Amygdala (tissue), 56 donors: ENCODE measurements at places on chromosomes 4 and X.
A peak's percentile ranks its signal among the peaks of the same experiment; 100 is the strongest.

DNA sequence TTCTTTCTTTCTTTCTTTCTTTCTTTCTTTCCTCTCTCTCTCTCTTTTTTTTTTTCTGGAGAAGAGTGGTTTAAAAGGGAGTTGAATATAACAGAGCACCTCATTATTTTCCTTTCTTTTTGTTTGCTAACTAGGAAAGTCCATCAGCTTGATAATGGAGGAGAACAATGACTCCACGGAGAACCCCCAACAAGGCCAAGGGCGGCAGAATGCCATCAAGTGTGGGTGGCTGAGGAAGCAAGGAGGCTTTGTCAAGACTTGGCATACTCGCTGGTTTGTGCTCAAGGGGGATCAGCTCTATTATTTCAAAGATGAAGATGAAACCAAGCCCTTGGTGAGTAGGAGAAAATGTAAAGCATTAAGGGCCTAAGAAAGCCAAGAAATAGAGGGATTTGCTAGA is 95.4 kb downstream of the ARHGAP24 start:
- DNase-seq, result no peak

- peak; percentile 56 for DNase-seq
Measured at GRCh38 chr4:30719454-30720020, 632 bp upstream of the PCDH7 start.

DNA sequence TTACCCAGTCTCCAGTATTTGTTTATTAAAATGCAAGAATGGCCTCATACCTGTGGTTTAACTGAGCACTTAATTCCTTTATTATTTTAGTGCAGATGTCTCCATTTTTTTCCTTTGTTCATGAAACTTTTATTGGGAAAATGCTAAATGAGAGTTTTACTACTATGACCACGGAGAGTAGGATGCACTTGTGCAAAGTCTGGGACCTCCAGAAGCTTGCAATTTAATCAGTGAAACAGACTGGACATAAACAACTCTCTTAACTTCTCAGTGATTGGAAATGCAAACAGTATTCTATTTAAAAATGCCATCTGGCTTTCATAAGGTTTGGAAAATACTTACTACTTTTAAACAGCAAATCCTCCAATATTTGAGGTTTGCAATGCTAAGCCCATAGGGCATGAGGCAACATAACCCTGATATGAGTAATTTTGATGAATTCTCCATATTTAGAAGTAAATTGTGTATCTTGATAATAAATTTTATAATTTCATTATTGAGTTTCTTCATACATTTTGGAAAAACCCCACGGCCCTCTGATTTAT is 718.7 kb upstream of the MAGEB2 start:
- no peak for DNase-seq

DNA sequence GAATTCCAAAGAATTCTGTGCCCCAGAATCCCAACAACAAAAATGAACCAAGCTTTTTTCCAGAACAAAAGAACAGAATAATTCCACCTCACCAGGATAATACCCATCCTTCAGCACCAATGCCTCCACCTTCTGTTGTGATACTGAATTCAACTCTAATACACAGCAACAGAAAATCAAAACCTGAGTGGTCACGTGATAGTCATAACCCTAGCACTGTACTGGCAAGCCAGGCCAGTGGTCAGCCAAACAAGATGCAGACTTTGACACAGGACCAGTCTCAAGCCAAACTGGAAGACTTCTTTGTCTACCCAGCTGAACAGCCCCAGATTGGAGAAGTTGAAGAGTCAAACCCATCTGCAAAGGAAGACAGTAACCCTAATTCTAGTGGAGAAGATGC is 161.6 kb downstream of the AFF2 start:
- DNase-seq, result no peak

DNA sequence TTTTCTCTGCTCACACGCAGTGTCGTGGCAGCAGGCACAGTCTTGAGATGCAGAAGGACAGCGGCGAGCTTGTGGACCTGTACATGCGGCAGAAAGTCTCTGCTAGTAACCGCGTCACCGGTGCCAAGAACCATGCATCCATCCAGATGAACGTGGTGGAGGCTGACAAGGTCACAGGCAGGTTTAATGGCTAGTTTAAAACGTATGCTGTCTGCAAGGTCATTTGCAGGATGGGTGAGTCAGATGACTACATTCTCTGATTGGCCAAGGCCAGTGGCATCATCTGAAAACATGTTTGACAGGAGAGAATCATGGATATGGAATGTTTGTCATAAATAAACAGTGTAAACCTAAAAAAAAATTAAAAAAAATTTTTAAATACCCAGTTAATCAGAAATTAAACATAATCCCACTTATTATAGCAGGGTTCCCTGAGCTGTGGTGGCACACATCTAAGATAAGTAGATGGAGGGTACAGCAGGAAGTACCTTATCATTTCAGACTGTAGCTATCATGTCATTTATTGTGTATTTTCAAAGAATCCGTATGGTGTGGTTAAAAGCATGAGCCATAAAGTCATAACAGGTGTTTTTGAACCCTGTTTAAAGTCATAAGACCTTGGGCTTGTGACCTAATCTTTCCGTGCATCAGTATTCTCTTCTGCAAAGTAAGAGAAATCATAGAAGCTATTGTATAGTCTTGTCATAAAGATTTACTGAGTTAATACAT is 7.5 kb upstream of the BMP2K start:
- no peak for DNase-seq

DNA sequence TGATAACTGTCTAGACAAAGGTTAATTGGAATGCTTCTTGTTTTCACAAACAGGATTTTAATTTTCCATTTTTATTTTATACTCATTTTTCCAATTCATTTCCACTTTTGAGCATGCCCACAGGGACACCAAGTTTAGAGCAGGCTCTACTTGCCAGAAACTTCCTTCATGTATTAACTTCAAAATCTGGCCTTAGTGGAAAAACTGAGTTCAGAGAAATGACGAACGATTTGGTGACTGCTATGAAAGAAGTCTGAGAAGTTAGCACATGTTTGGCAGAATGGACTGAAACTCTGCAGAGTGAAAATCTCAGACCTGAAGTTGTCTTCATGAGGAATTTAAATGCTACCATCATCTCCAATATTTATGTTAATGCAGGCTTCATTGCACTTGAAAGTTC is 214.1 kb downstream of the THOC2 start:
- DNase-seq, result no peak

- no peak for DNase-seq
Measured at GRCh38 chr4:108094131-108094530, 74.6 kb downstream of the LEF1 start.

- DNase-seq, result no peak
Measured at GRCh38 chr4:38109896-38110295, 149.7 kb downstream of the PTTG2 start.

DNA sequence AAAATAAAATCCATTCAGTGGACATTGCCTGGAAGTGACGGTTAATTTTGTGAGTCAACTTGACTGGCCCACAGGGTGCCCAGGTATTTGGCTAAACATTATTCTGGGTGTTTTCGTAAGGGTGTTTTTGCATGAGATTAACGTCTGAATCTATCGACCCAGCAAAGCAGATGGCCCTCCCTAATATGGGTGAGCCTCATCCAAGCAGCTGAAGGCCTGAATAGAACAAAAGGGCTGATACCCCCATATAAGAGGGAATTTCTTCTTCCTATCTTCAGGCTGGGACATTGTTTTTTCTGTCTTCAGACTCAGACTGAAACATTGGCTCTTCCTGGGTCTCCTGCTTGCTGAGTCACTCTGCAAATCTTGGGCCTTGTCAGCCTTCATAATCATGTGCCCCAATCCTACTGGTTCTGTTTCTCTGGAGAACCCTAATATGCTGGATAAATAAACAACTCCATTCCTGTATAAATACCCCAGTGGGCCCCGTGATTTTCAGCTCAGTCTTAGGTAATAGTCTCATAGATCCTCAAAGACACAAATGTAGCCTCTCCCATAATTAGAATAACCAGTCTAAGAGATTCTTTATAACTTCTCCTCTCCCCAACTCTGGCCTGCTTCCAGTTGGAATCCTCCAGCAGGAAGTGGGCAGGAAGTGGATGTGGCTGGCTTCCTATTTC is 33.1 kb upstream of the DDX3X start:
- no peak for DNase-seq

DNA sequence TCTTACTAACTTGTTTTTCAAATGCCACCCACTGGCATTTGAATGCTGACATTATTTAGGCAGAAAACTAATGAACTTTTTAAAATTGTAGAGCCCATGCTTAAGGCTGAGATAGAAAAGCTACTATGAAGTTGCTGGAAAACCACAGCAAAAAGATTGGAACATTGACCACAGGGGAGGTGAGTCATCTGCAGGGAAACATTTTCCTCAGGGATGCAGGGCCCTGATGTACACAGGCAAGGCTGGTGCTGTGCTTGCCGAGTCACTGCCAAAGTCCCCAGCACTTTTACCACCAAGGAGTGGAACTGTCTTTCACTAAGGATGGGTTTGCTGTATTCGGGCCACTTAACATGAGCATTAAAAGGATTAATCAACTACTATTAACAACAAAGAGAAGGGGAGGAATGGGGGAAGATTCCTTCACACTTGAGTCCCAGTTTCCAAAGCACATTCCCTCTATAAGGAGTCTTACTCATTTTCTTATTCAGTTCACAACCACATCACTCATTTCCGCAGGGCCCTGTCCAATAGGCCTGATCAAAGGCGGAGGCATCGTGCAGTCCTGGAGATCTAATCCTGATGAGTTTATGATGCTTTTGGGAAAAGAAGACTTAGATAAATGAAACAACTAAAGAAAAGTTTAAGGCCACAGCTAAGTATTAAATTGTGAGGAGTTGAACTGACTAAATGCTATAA is 202.9 kb upstream of the NPY2R start:
- no peak for DNase-seq

GRCh38 chr4:147247579-147247978 is 233.3 kb upstream of the EDNRA start:
- DNase-seq, result no peak

DNA sequence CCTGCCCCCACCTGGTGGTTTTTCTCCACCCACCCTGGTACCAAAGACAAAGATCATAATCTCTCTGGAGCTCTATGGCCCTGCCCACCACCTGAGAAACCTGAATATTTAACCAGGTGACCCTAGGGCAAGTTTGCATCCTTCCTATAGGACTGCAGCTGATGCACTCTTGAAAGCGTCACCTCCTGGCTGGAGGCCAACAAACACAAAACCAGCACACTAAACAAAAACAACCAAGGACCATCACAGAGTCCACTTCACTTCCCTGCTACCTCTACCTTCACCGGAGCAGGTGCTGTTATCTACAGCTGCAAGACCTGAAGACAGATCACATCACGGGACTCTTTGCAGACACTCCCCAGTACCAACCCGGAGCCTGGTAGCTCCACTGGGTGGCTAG is 296.7 kb upstream of the FGF13 start:
- DNase-seq, result no peak

DNA sequence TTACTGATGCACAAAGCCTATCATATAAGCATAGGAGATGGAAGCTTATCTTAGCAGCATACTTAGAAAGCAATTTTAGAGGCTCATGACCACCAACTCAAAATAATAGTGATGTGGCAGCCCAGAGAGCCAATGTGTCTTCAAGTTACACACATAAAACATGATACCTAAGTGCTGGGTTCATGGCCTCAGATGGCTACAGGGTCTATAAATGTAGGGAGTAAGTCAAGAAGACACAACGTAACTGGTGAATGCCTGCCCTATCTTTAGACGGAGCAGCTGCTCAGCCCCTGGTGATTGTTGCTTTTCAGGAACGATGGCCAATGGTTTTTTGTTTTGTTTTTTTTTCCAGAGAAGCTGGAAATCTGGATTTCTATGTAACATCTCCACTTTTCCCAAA is 42.8 kb downstream of the RNF150 start:
- no peak for DNase-seq

GRCh38 chr4:139639654-139640053 is 26.0 kb upstream of the MGST2 start:
- DNase-seq, result no peak

DNA sequence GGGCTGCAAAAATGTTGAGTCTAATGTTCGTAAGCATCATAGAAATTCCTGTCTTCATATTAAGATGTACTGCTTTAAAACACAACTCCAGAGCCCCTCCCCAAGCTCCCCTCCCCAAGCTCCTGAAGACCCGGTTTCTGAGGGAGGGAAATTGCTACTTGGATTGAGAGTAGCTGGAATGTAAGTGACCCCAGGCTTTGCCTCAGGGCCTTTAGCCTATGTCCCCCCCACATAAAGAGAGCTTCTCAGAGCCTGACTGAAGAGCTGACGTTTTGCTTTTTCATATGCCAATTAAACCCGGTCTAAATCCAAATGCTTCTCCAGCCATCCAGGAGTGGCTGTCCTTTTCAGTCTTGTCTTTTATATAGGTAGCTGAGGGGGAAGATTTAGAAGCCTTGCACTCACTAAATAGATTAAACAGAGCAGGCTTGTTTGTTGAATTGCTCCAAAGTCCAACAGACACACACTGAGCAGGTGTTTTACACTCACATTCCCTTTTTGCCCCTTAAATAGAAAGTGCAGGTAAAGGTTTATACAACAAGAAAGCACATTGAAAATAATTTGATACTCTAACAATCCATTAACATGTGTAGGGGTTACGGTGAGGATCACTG is 19.6 kb downstream of the ARX start:
- no peak for DNase-seq

GRCh38 chr4:7067452-7068278 is at the start of gene GRPEL1:
Gene GRPEL1, minus strand, starts transcription at chr4:7068064. Its CDS starts 32 bp downstream, at chr4:7068032.
- peak; percentile 98 for DNase-seq

- DNase-seq, result no peak
Measured at GRCh38 chrX:42538405-42538804, 239.6 kb downstream of the PPP1R2C start.

DNA sequence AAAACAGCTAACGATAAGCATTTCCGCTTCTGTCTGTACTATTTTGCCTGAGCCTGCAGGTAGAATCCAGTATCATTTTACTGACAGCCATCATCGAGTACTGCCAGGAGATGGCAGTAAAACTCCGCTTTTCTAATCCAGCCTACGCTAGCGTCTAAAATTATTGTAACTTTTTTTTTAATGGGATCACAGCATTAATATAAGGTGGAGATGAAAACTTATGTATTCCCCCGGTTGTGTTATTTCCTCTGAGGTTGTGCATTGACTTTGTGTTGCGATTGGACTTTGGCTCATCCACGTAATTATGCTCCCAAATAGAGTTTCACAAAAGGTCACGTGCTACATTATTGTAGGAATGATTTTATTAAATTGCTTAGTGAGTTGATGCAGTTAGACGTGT is 248.1 kb downstream of the C4orf33 start:
- no peak for DNase-seq

- no peak for DNase-seq
Measured at GRCh38 chr4:8159537-8160232, 1.1 kb upstream of the ABLIM2 start.

- no peak for DNase-seq
Measured at GRCh38 chr4:8338351-8338961, 68.9 kb downstream of the HTRA3 start.

- no peak for DNase-seq
Measured at GRCh38 chr4:47718696-47719095, 119.2 kb downstream of the CORIN start.

DNA sequence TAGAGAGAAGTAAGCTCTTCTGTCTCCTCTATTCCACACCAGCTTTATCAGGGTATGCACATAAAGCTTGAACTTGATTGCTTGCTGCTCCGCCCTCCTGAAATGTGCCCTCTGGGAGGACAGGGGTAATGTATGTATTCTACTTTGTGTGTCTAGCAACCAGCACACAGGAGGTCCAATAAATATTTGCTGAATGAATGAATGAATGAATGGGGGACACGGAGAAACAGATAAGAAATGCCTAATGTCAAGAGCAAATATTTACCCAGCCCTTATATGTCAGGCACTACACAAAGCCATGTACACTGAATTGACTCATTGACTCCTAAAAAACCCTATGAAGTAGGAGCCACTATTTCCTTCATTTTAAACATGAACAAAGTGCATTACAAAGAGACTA is 2.3 kb upstream of the MSL3 start:
- no peak for DNase-seq
